ENCODE measurements at places on chromosomes 7 and 10.
A peak's percentile ranks its signal among the peaks of the same experiment; 100 is the strongest.

DNA sequence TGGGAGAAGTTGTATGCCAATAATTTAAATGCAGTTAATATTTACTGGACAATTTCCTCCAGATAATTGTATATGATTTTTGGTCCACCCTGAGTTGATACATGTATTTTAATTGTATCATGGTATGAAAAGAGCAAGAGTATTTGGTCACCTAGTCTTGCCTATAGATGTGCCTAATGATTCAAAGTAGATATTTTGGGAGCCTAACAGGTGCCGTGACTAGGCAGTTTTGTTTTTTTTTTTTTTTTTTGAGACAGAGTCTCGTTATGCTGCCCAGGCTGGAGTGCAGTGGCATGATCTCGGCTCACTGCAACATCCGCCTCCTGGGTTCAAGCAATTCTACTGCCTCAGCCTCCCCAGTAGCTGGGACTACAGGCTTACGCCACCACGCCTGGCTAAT, 59.3 kb upstream of the ATRNL1 start:
- no peak for DNase-seq

GRCh38 chr7:26444555-26444954, 152.9 kb downstream of the SNX10 start:
- peak; percentile 14 for DNase-seq

- DNase-seq = no peak
These were observed 16.5 kb downstream of the DIP2C start for GRCh38 chr10:672992-673391.

- no peak for DNase-seq
These were observed 1046.9 kb downstream of the TYW1 start for GRCh38 chr7:68043546-68043945.

DNA sequence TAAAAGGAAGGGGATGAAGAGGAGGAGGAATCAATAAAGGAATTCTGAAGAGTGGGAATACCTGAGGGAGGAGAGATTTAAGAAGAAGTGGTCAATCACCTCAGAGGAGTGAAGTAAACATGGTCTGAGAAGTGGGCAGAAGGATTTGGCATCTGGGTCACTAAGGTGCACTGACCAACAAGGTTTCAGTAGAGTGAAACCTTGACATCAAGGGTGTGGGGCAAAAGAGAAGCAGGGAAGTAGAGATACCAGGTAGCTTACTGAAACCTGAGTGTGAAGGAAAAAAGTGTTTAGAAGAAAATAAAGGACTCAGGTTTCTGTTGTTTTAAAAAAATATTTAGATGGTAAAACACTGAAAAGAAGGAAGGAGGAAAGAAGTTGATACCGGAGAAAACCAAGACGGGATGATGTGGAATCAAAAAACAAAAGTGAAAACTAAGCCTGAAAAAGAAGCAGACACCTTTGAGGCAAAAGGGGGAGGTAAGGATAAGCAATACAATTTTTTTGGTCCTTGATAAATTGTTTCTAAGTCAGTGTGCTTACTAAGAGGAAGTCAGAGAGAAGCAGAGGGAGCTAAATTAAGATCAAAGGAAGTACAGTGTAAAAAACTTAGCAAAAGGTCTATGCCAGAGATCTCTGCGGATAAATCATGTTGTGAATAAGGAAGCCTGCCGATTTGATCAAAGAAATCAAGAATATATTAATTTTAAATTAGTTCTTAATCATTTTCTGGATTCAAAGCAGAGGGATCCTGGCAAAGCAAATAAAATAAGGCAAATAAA, 137.2 kb upstream of the GPR22 start:
- DNase-seq = peak; percentile 24

DNA sequence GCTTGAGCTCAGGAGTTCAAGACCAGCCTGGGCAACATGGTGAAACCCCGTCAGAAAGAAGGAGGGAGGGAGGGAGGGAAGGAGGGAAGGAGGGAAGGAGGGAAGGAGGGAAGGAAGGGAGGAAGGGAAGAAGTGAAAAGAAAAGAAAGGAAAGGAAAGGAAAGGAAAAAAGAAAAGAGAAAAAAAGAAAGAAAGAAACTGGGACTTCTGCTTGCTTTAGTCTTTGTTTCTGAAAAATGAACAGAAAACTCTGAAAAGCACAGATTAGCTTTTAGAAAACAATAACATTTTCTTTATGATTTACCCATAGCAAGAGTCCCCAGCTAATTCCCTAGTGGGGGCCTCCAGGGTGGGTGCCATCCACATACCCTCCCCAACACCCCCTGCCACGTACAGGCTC, 46.8 kb downstream of the ATOH7 start:
- DNase-seq = no peak

DNA sequence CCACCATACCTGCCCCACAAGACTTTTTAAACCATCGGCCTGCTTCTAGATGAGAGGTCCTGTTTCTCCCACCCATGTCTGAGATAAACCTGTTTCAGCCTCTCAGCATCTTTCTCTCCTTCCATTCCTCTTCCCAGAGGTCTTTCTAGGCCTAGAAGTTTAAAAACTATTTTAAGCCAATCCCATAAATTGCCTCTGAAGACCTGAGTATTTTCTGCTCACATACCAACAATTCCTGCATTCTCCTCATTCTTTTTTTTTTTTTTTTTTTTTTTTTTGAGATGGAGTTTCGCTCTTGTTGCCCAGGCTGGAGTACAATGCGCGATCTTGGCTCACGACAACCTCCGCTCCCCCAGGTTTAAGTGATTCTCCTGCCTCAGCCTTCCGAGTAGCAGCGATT, 262.9 kb upstream of the AUTS2 start:
- DNase-seq = no peak

GRCh38 chr10:50393784-50394467, 142.6 kb upstream of the ASAH2 start:
- no peak for DNase-seq

- no peak for DNase-seq
These were observed 27.9 kb upstream of the NPFFR1 start for GRCh38 chr10:70311698-70312097.

- no peak for DNase-seq
These were observed 39.7 kb downstream of the TAC1 start for GRCh38 chr7:97771576-97771975.

GRCh38 chr10:50614444-50615137, 9.2 kb downstream of the SGMS1 start:
- DNase-seq = peak; percentile 63

- no peak for DNase-seq
These were observed 45.0 kb downstream of the ESYT2 start for GRCh38 chr7:158784270-158784669.

- DNase-seq = no peak
These were observed 177.8 kb downstream of the TCF7L2 start for GRCh38 chr10:113127901-113128283.

DNA sequence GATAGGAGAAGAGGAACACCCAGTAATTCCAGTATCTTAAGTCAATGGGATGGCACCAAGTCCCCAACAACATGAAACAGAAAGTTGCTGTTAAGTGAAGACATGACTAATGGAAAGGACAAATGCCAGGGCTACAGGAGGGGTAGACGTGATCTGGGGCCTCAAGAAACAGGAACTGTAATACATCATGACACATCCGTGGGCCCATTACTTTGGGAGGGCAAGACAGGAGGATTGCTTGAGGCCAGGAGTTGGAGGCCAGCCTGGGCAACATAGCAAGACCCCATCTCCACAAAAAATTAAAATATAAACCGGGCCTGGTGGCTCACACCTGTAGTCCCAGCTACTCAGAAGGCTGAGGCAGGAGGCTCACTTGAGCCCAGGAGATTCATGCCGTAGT, 408.6 kb upstream of the PRKCQ start:
- no peak for DNase-seq

GRCh38 chr7:80213814-80214213, 79.2 kb downstream of the GNAI1 start:
- no peak for DNase-seq

- DNase-seq = no peak
These were observed 24.5 kb downstream of the FOXK1 start for GRCh38 chr7:4706384-4707216.

DNA sequence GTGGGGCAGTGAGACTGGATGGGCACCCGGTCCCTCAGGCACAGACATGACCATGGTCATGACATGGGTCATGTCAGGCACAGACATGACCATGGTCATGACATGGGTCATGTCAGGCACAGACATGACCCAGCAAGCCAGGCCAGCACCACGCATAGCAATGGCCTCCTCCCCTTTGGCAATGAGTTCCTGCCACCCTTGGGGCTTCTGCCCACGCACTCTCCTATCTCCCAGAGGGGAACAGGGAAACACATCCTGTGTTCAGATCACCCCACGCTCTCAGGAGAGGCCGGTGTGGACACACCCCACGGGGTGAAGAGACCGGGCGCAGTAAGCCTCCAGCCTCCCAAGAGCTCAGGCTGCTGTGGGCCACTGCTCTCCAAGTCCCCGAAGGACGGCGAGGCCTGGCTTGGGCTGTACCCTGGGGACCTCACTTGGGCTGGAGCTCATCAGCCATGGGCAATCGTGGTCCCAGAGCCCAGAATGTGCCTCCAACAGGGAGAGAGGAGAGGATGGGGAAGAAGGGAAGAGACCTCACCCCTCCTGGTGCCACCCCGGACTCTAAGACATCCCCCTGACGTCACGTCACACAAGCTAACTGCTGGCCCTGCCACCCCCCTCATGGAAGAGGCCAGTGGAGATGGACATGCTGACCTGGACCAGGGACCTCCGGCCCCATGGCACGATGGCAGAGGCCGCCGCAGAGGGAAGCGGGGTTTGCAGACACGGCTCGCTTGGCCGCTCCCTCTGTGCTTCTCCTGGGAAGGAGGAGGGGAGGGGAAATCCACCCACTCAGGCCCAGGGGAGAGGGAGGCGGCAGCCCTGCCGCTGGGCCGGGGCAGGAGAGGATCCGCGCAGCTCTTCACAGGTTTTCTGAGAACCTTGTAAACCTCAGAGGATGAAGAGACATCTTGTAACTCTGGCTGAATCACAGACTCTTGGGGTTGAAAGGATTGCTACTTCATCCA, 269.6 kb downstream of the ELFN1 start:
- no peak for DNase-seq

DNA sequence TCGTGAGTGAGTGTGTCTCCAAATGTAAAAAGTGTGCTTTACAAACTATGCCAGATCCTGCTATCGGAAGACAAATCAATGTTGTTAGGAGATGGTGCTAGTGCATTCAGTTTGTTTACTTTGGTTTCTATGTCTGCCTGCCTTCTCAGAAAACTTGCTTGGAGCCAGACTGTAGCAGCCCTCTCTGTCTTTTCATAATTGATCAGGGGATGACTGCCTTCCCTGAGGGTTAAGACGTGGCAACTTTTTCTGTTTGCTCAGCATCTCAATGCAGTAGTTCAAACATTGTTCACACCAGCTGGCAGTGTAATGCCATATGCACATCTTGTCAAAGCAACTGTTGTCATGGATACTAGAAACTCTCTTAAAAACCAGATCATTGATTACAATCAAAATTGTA, 118.5 kb downstream of the FOXP2 start:
- DNase-seq = no peak

DNA sequence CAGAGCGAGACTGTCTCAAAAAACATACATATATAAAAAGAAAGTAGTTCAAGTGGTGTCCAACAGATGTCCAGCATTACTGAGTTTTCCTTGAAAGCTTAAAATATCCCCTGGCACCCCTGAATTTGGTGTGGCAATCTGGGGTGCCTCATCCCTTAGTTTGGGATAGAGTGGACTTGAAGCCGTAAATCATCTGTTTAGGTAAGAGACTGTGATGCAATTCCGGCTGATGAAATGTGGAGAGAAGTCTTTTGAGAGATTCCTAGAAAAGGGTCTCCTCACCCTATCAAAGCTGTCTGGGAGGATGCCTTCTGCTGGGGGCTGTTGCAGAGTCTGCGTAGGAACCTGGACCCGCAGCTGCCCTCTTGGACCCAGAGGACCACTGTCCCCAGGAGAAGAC, 408.0 kb downstream of the RPS24 start:
- no peak for DNase-seq

DNA sequence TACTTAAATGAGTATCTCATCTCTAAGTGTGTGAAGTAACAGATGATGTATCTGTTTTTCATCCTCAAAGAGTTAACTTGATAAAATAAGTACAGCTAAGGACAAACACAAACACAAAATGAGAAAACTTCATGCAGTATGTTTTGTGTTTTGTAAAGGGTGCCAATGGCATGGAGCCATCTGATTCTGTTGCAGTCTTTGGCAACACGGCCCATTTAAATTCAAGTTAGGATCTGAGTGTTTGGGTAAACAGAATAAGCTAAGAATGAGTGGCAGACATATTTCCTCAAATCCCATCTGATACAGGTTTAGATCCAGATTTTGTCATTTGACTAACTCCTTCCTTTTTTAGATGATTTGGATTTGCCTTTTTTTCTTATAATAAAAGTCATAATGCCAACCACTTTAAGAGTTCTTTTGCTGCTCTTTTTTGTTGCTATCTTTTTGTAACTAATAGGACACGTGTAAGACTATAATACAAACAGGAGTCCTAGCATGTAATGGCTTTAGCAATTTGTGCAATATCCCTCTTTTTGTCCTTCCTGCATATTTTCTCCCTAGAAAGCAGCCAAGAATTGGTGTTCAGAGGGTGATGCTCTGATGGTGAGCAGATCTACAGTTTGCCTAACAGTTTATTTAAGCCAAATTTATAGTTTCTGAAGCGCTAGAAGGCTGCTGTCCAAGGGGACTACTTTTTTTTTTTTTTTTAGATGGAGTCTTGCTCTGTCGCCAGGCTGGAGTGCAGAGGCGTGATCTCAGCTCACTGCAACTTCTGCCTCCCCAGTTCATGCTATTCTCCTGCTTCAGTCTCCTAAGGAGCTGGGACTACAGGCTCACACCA, 18.9 kb upstream of the ACTA2 start:
- DNase-seq = no peak

GRCh38 chr7:36606153-36606975, 117.9 kb downstream of the AOAH start:
- DNase-seq = no peak

GRCh38 chr10:35210961-35211360, 84.3 kb downstream of the CREM start:
- DNase-seq = no peak

DNA sequence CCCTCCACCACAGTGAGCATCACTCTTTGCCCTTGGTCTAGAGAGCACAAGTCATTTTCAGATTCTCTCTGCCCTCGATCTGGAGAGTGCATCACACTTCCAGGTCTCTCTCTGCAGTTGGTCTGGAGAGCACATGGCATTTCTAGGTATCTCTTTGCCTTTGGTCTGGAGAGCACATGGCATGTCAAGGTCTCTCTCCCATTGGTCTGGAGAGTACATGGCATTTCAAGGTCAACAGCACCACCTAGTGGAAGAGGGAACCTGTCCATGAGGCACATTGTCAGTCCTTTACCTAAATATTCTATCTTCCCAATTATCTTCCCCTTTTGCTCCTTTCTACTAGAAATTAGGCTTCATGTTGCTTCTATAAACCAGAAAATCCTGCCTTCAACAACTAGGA, 1139.4 kb downstream of the XPNPEP1 start:
- DNase-seq = peak; percentile 9

DNA sequence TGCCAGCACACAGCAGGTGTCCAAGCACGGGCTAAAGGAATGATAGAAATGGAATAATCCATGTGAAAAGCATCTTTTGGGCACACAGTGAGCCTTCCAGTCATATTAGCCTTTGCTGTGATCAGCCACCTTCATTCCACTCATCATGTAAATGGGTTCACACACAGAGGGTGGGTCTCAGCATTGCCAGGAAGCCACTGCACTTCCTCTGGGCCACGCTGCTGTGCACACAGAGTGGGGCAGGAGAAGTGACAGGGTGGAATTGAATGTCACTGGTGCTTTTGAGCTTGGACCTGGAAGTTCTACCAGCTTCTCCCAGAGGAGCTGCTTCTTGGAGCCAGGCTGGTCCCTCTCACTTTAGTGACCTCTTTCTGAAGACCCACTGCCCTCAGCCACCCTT, 203.5 kb downstream of the USP6NL start:
- DNase-seq = no peak

Measured in germinal center (tissue), 1 donor.